ENCODE measurements at places on chromosomes 7 and 10.
A peak's percentile ranks its signal among the peaks of the same experiment; 100 is the strongest.

DNA sequence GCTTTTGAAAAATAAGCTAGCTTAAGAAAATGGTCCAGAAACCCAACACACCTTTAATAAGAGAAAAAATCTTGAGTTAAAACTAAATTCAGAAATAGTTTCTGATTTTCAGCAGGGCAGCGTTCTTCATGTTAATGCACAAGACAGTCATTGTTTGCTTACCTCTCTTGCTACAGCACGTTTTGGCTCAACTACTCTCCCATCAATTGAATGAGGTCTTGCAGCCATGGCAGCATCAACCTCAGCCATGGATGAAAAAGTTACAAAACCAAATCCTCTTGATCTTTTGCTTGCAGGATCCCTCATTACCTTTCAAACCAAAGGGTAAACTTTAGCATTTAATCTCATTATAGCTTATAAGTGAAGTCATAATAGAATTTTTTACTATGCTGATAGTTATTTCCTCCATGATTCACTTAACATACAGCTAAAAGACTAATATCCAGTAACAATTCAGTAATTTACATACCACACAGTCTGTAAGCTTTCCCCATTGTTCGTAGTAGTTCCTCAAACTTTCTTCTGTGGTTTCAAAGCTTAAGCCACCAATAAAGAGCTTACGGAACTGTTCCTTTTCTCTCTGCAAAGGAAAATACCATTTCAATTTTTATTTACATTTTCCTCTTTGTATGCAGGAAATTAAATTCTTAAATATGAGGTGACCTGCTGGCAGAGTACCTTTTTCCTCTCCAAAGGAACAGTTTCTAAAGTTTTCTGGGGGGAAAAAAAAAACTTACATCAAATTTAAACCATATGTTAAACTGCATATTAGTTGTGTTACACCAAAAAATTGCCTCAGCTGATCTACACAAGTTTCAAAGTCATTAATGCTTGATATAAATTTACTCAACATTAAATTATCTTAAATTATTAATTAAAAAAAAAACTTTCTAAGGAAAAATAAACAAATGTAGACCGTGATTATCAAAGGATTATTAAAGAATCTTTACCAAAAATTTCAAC, 3.1 kb downstream of the HNRNPA2B1 start:
- no peak for DNase-seq

DNA sequence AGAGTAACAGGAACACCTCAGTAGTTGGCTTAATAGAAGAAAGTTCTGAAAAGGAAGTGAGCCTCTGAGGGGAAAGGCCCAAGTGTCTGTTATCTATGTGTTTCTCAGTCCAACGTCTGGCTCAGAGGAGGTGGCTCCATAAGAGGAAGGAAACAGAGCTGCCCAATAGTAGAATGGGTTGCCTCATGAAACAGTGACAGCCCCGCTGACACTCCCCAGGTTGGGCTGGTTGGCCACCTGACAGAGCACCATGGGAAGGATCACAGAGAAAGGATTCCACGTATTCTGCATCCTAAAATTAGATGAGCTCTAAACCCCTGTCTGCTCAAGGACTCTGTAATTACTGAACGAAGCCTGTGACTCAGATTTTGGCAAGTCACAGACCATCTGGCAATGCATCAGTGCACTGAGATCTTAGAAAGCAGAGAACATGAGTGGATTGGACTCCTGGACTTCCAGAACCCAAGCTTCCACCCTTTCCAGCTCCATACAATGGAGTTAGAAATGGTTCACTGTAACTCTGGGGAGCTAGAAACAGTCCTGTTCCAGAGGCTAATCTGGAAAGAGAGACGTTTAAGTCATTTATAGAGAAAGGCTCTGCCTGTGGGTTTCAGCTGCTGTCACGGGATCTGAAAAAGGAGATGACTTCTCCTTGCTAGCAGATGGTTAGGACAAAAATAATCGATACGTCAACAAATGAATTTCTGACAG, 2.9 kb downstream of the PKD2L1 start:
- DNase-seq = no peak

DNA sequence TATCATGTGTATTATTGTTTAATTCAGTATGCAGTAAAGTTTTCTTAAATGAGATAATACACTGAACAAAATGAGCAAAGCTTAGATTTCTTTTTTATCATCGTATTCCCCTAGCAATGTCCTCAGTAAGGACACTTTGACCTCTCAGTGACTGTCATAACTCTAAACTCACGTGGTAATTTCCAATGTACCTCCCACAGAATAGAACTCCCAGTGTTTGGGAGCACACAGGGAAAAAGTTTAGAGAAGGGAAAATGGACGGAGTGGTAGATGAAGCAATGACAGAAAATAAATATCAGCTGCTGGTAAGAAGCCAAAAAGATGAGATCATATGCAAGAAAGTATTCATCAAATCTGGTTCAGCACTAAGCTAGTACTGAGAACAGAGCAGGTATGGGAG, 758.6 kb upstream of the KCND2 start:
- DNase-seq = no peak

- DNase-seq = no peak
These were observed 256.8 kb downstream of the ELFN1 start for GRCh38 chr7:1926908-1927306.

DNA sequence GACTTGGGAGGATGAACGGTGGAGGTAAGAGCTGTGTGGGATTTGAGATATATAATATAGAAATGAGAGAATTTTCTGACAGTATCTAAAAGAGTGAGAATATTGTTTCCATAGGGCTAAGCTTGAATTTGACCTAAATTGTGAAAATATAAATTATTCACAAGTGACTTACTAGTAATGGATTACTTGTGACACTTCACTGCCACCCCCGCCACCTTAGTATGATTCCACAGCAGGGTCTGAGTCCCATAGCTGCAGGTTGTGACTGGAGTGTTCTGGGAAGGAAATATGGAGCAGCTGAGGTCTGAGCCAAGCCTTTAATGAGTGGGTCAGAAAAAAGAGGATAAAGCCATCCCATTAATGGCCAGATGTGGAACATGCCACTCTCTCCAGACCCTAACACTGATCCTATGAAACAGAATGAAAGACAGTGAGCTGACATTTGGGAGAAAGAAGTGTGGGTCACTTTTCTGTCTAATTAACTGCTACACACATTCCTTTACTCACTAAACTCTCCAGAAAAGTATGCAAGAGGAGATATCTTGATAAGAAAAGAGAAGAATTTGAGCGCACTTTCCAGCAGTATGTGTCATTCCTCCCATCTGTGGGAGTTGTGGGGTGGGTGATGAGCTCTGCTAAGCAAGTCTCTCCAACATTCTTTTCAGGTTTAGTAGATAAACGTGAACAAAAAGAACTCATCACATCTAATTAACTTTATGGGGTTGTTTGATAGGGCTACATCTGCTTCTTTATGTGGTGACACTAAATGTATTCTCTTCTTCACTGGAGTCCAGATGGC, 1193.4 kb downstream of the SORCS3 start:
- DNase-seq = peak; percentile 59

GRCh38 chr7:44617225-44617890, 10.9 kb downstream of the OGDH start:
- no peak for DNase-seq

DNA sequence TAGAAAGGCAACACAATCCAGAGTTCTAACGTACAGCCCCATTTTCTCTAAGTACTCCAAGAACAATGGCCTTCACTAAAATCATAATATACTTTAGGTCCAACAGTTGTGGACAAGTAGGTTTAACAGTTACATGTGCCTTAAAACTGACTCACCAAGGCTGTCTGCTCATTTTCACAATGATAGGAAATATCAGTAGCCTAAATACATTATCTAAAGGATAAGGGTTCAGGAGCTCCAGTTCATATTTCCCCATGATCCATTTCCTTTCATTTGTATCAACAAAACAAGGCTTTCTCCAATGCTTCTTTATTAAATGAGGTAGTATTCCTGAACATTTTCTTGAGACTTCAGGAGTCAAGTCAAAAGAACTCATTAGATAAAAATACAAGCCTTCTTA, 164.0 kb downstream of the SLC25A13 start:
- no peak for DNase-seq

DNA sequence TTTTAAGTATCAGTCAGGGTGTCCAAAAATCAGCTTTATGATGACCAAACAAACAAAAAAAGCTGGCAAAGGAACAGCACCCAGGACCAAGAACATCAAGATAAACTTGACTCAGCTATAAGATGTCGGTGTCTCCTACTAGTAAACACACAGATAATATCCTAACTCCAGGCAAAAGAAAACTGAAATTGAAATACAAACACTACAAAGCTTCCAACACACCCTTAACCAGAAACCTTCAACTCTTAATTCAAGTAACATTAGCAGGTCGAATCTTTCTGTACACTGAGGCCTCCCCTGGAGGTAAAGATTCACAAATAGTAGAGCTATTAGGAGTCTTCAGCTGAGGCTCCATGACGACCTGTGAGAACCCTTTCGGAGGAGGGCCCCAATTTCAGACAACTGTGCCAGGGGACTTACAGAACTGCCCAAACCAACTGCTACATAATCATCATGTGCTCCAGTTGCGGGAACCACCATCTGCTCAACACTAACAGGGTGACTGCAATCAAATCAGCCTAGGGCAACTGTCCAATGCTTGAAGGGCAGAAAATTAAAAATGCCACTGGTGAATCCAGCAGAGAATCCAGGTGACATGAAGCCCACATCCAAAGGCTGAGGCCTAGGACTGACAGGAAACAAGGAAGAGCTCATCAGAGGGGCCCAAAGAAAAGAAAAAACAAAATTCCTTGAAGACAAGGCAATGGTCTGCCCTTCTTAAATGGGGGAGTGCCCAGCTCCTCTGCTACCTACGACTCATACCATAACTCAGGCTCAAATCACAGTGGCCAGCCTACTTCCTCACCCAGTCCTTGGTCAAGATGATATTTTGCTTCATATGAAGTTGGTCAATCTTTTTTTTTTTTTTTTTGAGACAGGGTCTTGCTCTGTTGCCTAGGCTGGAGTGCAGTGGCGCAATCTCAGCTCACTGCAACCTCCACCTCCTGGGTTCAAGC, 20.0 kb downstream of the XPNPEP1 start:
- DNase-seq = no peak

DNA sequence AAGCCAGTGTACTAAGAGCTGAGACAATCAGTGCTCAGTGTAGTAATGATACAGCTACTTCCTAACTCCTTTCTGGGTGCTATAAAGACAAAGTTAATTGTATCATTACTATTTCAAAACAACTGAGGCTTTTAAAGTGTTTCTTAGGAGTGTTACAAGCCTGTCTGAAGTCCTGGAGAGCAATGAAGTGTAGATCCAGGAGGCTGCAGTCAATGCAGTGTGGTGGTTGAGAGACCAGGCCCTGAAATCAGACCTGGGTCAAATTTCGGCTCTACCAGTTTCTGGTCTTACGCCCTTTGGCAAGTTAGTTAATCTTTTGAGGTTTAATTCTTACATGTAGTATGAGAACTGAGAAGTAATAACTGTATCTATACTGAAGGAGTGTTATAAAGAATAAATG, 387.0 kb downstream of the SDK1 start:
- no peak for DNase-seq

DNA sequence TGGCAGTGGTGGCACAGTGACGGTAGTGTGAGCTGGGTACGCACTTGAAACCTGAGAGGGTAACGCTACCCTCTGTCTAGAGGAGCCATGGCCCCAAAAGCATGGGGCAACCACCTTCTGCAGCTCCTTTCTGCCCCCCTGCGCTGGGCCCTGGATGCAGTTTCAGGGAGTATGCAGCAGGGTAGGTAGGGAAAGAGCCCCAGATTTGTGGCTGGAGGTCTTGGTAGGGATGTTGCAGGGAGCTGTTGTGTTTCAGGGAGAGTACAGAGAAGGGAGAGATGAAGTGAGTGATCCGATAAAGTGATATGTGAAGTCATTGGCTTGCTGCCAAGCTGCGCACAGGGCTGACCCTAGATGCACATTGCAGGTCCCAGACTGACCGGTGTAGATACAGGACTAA, 2.7 kb upstream of the PGAM2 start:
- no peak for DNase-seq

DNA sequence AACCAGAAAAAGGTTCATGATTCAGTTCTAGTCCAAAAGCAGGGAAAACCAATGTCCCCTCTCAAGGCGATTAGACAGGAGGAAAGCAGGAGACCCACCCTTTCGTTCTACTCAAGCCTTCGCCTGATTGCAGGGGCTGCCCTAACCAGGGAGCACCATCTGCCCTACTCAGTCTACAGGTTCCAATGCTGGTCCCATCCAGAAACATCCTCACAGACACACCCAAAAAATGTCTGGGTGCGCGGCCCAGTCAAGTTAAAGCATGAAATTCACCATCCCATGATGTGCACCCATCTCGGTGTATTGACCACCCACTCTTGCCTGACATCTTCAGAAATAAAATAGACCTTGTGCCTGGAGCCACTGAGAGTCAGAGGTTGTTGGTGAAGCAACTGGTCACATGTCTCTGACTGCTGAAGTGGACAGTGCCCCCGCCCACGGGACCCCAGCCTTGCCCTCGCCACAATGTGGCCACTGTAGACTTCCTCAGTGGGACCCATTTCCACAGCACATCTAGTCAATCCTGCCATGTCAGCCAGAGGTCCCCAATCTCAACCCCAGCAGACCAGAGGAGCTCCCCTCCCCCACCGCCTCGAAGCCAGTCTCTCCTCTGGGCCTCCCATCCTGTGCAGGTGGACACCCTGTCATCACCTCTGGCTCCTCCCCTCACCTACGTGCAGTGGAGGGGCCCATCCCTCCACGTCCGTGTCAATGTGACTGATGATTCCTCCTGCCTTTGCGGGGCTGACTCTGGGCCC, 116.3 kb upstream of the PPP2R2D start:
- no peak for DNase-seq

Measured in putamen (tissue), 1 donor.